HT1080 (cell line): ENCODE measurements at places on chromosomes 2 and 18. TPM values are rescaled to one million over a fixed set of nuclear protein-coding genes. Genes with fewer than 3 reads are reported as not detected.

Gene SPDYA
- total RNA-seq = 0.19 and 0.33 TPM in 2 replicates

Gene NEUROD1
- not detected in 2 replicates for total RNA-seq

Gene CCDC195
- total RNA-seq = not detected in 2 replicates

Gene PTPRN
- total RNA-seq = 10.2 and 11.2 TPM in 2 replicates
